ENCODE measurements at places on chromosomes 2 and 18.
A peak's percentile ranks its signal among the peaks of the same experiment; 100 is the strongest.

DNA sequence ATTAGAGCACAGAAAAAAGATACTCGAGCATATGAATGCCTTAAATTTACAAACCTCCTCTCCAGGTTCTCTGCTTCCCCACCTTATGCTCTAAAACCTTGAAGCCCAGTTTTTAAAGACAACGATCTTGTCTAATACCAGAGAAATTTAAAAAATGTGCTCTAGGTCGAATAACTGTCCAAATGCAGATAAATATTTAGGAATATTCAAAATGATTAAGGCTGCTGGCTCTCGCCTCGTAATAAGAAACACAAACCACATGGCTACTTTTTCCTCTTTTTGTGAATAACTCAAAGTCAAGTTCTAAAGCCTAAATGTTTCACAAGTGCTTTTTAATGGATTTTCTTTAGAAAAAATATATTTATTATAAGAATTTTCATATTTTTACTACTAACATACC lies 101.3 kb downstream of the SATB2 start:
- no peak for DNase-seq

DNA sequence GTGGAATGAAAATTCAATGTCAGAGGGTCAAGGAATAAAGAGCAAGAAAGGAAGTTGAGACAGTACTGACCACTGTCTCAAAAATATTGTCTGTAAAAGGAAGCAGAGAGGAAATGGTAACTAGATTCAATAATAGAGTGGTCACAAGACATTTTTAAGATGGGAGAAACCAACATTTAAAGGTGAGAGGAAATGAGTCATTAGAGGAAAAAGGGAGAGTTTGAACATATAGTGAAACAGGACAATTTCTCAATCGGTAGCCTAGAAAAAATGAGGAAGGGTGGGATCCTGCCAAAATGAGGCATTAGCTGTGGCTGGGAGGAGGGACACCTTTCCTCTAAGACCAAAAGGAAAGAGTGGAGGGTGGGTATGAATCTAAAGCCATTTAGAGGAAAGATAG lies 288.5 kb downstream of the SP3 start:
- DNase-seq, result no peak

DNA sequence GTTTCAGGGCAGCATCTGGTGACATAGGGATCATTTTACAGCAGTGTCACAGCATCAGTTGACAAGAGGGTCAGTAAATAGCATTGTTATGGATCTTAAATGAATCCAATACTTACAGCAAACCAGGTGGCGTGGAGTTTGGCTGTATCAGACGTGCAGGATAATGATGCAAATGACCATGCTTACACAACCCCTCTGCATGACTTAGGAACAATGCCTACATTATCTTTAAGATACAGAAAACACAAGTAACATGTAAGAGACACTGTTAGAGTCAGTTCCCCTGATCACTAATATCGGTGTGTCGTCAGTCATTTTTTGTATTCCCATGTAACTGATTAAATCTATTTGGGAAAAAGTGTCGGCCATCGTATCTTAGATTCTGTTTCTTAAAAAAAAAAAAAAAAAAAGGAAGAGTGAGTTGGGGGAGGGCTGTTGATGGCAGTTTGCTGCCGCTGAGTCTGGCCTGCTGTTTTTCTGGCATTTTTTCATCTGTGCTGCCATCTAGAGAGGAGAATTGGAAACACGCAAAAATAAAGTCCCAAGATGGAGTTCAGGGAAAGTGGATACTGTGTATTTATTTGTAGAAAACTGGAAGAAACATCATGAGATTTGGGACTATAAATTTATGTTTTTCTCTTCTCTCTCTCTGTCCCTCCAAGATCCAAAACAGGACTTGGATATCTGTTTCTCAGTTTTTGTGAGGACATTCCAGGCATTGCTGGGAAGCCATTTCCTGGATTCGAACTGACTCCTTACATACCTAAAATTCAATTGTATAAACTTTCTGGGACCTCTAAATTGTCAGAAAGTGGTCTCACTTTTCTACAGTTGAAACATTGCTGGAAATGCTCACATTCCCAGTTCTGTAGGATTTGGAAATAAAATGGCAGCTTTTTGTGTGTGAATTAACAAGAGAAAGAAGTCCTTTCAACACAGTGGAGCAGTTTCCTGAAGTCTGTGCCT lies 60.3 kb upstream of the AGPS start:
- peak; percentile 9 for DNase-seq

DNA sequence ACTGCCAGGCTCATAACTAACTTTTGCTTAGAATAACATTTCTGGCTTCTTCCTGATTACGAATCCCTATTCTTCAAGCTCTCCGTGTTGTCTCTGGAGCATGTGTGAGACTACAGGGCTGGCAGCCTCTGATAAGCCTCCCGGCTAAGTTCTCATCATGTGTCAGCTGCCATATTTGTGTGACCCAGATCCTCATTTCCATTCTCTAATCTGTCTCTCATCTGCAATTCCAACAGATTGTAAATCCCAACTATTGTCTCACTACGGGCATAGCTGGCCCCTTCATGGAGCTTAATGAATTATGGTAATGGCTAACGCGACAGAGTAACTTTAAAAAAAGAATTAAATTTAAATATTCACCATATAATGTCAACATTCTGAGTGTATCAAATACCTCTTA lies 165.4 kb downstream of the CMPK2 start:
- DNase-seq, result no peak

DNA sequence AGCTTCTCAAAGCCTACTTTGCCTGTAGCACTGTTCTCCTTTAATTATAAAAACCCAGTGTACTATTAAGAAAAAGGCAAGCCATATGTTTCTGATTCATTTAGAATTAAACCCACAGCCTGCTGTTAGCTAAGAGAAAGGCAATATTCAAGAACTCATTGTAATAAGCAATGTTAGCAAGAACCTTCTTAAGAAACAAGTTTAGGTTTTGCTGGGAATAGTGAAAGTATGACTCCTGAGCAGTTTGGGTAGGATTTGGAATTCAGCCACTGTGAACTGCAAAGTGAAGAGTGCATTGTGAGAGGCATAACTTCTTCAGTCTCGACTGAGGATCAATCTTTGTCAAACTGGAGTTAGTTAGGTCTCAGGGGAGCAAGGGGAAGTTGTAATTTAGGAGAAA lies 206.5 kb upstream of the NT5C1B start:
- no peak for DNase-seq

GRCh38 chr2:74893332-74893731 lies 59.4 kb downstream of the HK2 start:
- no peak for DNase-seq

- DNase-seq, result no peak
Measured at GRCh38 chr2:160014227-160014626, 48.2 kb downstream of the PLA2R1 start.
